Heart left ventricle (tissue), 16 donors: ENCODE measurements at places on chromosomes 16 and 17. TPM values are rescaled to one million over a fixed set of nuclear protein-coding genes. Genes with fewer than 3 reads are reported as not detected.

DNA sequence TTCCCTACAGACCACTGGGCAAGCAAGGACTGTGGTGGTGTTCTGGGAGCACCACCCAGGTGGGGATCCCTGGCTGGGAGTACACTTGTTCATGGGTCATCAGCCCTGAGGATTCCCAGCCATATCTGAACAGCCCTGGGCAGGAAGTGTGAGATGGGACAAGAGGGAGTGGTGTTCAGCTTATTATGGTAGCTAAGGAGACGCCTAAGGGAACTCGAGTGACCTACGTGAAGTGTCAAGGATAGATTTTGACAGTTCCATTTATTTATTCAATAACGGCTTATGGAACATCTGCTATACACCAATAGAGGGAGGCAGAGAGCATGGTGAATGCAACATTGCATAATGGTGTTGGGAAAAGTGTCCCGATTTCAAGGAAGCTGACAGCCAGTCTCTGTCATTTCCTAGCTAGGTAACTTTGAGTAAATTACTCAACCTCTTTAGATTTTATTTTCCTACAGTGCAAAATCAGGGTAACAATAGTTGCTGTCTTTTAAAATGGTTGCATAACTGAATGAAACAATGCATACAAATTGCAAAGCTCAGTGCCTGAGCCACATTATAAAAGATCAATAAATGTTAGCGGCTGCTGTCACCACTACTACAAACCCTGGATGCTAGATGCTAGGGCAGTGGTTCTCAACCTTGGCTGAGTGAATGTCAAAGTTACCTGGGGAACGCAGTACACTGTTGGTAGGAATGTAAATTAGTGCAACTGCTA, 534.1 kb downstream of the GRIN2A start:
- no peaks in the 10 kb centered on the region for H3K4me1 ChIP-seq
- H3K36me3 ChIP-seq: no peaks in the 10 kb centered on the region
- no peak overlapping the region for H3K4me3 ChIP-seq

DNA sequence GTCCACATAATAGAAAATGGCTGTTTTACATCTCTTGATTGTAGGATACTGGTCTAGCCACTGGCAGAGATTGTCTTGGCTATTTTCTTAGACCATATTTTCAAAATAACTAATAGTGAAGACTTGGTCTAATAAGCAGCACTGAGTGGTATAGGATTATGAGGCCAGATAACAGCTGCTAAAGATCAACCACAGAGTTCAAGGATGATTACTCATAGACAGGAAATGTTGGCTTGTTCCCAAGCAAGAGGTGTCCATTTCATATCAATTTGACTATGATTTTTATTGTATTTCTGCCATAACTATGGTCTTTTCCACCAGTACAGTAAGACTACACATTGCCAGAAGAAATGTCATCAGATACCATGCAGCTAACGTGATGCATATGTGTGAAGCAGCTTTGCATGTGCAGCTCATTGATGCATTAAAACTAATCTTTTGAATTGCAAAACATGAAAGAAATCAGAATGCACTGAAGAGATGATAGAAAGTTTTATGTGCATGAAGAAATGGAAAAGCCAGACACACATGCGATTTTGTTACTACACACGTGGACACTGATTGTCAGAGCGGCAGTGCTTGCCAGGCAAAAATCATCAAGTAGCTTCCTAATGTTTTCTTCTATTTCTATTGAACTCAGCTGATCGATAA, 693.3 kb downstream of the CDH11 start:
- DNase-seq: no peak
- H3K4me1 ChIP-seq: no peaks in the 10 kb centered on the region
- no peak overlapping the region for H3K27ac ChIP-seq
- no peak overlapping the region for H3K4me3 ChIP-seq

DNA sequence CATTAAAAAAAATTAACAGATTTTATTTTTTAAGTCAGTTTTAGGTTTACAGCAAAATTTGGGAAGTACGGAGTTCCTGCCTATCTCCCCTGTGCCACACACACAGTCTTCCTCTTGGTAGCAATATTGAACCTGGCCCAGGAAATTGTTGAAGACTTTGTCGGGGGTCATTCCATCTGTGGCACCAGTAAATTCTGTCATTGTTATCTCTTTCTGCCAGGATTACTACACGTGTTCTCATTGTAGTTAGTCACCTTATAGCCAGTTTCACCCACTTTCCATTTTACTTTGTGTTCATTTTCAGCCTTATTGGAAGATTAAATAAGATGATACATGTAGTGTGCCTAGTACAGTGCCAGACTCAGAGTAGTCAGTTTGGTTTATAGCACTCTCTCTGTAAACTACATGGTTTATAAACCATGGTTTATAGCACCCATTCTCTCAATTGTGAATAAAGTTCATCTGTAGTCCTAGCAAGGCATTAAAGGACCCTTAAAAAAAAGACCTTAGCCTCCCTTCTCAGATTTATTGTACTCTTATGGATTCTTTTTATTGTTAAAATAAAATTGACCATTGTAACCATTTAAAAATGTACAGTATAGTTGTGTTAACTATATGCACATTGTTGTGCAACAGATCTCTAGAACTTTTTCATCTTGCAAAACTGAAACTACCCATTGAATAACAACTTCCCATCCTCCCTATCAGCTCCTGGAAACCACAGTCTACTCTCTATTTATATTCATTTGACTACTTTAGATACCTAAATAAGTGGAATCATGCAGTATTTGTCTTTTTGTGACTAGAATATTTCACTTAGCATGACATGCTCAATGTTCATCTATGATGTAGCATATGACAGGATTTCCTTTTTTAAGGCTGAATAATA, 36.1 kb downstream of the NLK start:
- DNase-seq: no peak
- no peaks in the 10 kb centered on the region for H3K27me3 ChIP-seq
- no peaks in the 10 kb centered on the region for H3K36me3 ChIP-seq
- H3K4me1 ChIP-seq: peaks cover 11% of the 10 kb centered on the region

DNA sequence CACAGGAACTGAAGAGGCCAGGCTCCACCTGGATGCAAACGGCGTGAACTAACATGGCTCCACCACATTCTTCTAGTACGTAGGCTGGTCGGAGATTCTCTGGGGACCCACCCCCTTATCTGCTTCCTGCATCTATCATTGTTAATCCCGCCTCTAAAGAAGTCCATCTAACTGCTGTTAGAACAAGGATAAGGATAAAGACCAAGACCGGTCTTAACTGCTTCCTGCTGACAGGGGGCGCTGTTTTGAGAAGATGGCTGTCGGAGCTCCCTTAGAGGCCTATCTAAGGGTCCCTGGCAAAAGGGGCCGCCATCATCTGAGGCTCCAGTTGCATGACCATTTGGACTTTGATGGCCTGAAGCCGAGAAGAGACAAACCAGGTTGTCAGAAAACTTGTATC, 25.8 kb upstream of the TNFSF12 start:
- H3K36me3 ChIP-seq: no peaks in the 10 kb centered on the region
- H3K27ac ChIP-seq: no peak overlapping the region
- peak; percentile 38 for DNase-seq
- H3K4me1 ChIP-seq: no peaks in the 10 kb centered on the region

GRCh38 chr16:50642349-50642748, 38.8 kb downstream of the SNX20 start:
- H3K4me3 ChIP-seq: no peak overlapping the region
- no peaks in the 10 kb centered on the region for H3K27me3 ChIP-seq
- H3K36me3 ChIP-seq: no peaks in the 10 kb centered on the region
- no peak for DNase-seq

Gene SDK2
- 3.8 TPM for total RNA-seq

Gene ELMO3
- total RNA-seq: 0.75 TPM

DNA sequence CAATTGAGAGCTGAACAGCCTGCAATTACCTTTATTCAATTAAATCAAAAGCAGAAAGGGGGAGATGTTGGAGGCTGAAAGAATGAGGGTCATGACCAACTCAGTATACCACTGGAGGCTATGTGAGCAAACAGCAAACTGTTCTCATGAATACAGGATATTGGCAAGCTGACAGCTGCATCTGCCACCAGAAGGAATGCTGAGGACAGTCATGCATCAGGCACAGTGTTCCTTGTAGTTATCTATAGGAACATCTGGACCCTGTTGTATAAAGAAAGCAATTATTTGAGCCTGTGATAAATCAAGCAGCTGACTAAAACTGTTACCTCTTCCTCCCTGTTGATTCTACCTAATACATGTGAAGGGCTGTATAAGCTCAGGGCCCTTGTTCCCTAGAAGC, 2064.6 kb downstream of the TP53TG3F start:
- no peaks in the 10 kb centered on the region for H3K36me3 ChIP-seq
- DNase-seq: no peak
- H3K27me3 ChIP-seq: no peaks in the 10 kb centered on the region
- H3K4me3 ChIP-seq: no peak overlapping the region

Gene MT1A
- 1.5 TPM for total RNA-seq

DNA sequence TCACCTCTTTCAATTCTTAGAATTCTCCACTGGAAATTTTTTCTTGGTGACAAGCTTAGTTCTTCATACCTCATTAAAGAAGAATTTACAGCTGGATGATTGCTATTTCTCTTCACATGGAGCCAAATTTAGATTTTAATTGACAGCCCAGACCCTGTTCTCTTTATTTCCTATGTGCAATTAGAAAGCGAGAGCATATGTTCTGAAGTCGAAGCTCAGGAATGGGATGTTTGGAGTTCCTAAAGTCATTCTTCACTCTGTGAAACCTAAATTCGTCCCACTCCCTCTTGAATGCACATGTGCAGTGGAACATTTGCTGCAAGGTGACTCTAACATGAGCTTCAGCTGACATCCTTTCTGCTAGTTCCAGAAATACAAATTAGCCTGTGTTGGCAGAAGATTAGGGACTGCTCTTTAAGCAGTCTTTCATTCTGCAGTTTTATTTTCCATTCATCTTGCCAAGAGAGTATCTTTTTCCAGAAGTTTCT, 129.3 kb upstream of the KCNJ16 start:
- H3K4me1 ChIP-seq: no peaks in the 10 kb centered on the region
- no peak for DNase-seq
- H3K27ac ChIP-seq: peak overlapping the region; percentile 45
- no peak overlapping the region for H3K4me3 ChIP-seq
- H3K27me3 ChIP-seq: no peaks in the 10 kb centered on the region

GRCh38 chr17:45896803-45897693, 2.7 kb downstream of the MAPT start:
- no peak overlapping the region for H3K27ac ChIP-seq
- no peaks in the 10 kb centered on the region for H3K36me3 ChIP-seq
- peaks cover 29% of the 10 kb centered on the region for H3K27me3 ChIP-seq
- no peak for DNase-seq

Gene NPTX1
- total RNA-seq: not detected

- H3K4me1 ChIP-seq: peaks cover 5% of the 10 kb centered on the region
- no peak overlapping the region for H3K4me3 ChIP-seq
- peak; percentile 65 for DNase-seq
- H3K27ac ChIP-seq: no peak overlapping the region
Measured at GRCh38 chr16:88063211-88063773, 112.1 kb downstream of the BANP start.

GRCh38 chr17:68344701-68345136, 53.4 kb downstream of the ARSG start:
- H3K36me3 ChIP-seq: no peaks in the 10 kb centered on the region
- H3K27ac ChIP-seq: no peak overlapping the region
- H3K4me3 ChIP-seq: no peak overlapping the region
- no peaks in the 10 kb centered on the region for H3K4me1 ChIP-seq
- DNase-seq: no peak
- H3K27me3 ChIP-seq: no peaks in the 10 kb centered on the region

Gene SLC5A11
- not detected for total RNA-seq

- no peaks in the 10 kb centered on the region for H3K27me3 ChIP-seq
- H3K27ac ChIP-seq: peak overlapping the region; percentile 30
- H3K36me3 ChIP-seq: no peaks in the 10 kb centered on the region
- no peak overlapping the region for H3K4me3 ChIP-seq
Measured at GRCh38 chr17:39095309-39095686, 56.1 kb downstream of the PLXDC1 start.

- H3K27me3 ChIP-seq: no peaks in the 10 kb centered on the region
- DNase-seq: no peak
- H3K27ac ChIP-seq: no peak overlapping the region
- peaks cover 29% of the 10 kb centered on the region for H3K4me1 ChIP-seq
Measured at GRCh38 chr17:42895185-42895555, 5.4 kb upstream of the G6PC1 start.

Gene UTS2R
- 4.6 TPM for total RNA-seq

Gene TBC1D3G
- total RNA-seq: not detected

- no peaks in the 10 kb centered on the region for H3K36me3 ChIP-seq
- no peaks in the 10 kb centered on the region for H3K4me1 ChIP-seq
- H3K27me3 ChIP-seq: no peaks in the 10 kb centered on the region
Measured at GRCh38 chr17:48131216-48131824, 23.8 kb downstream of the SNX11 start.

Gene ABCC6
- total RNA-seq: 1.1 TPM

- no peaks in the 10 kb centered on the region for H3K27me3 ChIP-seq
- H3K4me1 ChIP-seq: peaks cover 7% of the 10 kb centered on the region
- no peak overlapping the region for H3K4me3 ChIP-seq
- no peaks in the 10 kb centered on the region for H3K36me3 ChIP-seq
- H3K27ac ChIP-seq: no peak overlapping the region
Measured at GRCh38 chr17:12979826-12980500, 37.9 kb downstream of the ELAC2 start.

Gene ABI3
- 15.0 TPM for total RNA-seq

DNA sequence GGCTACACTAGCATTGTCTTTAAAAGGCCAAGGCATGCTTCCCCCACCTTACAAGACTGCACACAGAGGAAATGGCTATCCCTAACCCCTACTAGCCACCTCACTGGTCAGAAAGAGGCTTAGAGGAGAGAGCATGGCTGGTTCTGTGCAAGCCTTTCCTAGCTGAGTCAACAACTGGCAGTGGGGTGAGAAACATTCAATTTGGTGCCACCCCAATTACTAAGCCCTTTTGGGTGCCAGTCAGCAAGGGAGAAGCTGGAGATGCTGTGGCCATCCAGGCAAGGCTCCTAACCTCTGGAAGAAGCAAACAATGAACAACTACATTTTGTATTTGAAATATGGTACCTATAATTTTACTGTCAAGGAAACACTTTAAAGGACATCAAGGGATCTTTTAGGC, 4.7 kb upstream of the KAT7 start:
- no peaks in the 10 kb centered on the region for H3K27me3 ChIP-seq
- H3K4me1 ChIP-seq: no peaks in the 10 kb centered on the region
- no peak for DNase-seq

DNA sequence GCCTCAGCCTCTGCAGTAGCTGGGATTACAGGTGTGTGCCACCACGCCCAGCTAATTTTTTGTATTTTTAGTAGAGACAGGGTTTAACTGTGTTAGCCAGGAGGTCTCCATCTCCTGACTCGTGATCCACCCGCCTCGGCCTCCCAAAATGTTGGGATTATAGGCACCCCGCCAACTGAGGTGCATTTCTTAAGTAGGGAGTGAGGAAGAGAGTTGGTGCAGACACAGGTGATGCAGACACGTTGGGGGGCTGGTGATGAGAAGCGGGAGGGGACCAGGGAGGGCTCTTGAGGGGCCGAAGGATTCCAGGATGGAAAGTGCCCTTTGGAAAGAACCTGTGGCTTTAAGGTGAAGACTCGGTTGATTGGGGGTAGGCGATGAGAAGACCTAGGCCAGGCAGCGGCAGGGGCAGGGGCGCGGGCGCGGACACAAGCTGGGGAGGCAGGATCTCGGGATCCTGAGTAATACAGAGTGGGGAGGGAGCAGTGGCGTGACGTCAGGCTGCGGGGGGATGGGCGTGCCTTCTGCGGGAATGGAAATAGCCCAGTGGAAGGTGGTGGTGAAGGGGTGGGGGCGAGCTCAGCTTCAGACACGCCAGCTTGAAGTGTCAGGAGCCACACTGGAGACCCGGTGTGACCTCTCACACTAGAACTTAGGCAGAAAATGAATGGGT, 2.5 kb upstream of the ATP6V0C start:
- DNase-seq: peak; percentile 59
- no peaks in the 10 kb centered on the region for H3K27me3 ChIP-seq
- H3K4me3 ChIP-seq: no peak overlapping the region
- H3K36me3 ChIP-seq: no peaks in the 10 kb centered on the region
- H3K27ac ChIP-seq: no peak overlapping the region
- peaks cover 19% of the 10 kb centered on the region for H3K4me1 ChIP-seq
